D341Med (cell line): ENCODE measurements at places on chromosomes 7 and 10.

DNA sequence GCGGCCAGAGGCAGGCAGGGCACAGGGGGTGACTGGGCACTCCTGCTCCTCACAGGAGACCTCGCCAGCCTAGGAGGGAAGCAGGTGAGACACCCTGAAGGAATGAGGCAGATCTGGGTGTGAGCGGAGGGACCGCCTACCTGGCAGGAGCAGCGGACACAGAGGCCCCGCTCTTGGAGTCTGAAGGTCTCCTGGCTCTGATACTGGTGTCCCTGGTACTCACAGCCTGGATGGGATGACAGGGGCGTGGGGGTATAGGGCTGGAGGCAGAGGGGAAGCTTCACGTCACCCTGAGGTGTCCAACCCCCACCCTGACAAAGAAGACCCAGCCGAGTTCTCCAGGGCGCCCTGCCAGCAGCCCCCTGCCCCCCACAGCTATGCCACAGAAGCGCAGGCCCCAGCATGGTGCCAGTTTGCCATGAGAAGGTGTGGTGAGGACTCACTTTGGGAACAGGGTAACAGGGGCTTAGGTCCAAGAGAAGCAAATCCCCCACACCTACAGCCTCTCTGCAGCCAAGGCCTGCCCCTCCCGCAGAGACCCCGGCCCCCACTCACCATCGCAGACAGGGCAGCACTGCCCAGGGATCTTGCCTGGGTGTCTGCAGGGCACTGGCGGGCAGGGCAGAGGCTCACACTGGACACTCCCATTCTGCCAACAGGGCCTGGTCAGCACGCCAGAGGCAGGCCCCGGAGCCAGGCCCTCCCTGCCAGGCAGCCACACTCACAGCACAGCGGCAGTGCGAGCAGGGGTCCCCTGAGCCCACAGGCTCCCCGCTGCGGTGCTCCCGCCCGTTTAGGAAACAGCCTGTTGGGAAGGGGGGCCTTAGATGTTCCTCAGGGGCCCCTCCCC is 17.0 kb downstream of the KCP start:
- no peak for DNase-seq

GRCh38 chr7:56811081-56811480 is 321.2 kb downstream of the ZNF479 start:
- DNase-seq = peak; percentile 1

GRCh38 chr10:127612-128432 is 7.4 kb upstream of the ZMYND11 start:
- DNase-seq = no peak

- no peak for DNase-seq
Observed at GRCh38 chr7:155455776-155456737, 1.9 kb upstream of the EN2 start.

DNA sequence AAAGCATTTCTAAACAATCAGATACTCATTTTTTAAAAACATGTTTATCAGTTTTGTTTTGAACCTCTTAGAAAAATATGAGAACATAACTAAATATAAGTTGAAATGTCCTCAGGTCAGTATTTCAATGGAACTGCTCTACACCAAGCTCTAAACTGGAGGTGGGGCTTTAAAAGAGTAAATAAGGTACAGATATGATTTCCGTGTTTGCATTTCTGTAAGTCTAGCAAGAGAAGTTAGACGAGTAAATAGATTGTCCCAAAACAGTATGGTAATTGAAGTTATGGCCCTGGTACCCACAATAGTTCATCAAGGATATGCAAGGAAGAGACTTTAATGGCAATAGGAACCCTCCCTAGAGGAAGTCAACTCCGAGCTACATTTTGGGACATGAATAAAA is 115.1 kb upstream of the AKR1E2 start:
- DNase-seq = no peak
